ENCODE measurements at places on chromosomes 16 and 17.

GRCh38 chr16:57574086-57574485 is 31.6 kb downstream of the ADGRG5 start:
- DNase-seq, result no peak

DNA sequence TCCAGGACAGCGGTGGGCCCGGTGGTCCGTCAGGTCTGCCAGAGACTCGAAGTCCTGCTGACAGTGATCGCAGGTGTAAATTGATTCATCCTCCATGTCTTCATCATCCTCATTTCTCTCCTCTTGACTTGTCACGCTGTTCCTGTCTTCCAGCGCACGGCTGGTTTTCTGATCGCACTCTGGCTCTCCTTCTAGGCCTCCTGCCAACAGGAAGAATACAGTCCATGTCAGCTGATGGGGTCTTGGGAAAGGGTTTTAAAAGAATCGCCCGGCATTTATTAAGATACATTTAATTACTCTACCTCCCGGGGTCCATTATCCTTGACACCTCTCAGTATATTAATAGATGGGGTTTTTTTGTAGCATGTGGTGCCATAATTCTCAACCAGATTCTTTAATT is 125.1 kb downstream of the ZNF423 start:
- no peak for DNase-seq

GRCh38 chr16:51321251-51321650 is 170.2 kb upstream of the SALL1 start:
- DNase-seq, result no peak

DNA sequence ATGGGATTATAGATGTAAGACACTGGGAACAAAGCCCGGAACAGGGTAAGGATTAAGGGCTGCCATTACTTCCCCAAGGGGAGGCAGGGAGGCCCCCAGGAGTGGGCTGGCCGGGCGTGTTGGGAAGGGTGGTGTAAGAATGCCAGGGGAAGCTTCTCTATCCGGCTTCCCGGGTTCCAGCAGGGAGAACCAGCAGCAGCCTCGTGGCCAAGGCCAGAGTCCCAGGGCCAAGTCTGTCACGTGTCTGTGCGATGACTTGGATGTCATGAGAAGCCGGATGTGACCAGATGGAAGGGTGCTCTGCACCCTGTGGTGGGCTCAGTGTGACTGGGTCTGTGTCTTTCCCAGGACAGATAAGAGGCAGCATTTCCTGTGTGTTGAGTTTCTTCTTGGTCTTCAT is 52.1 kb downstream of the SCNN1B start:
- DNase-seq, result no peak

GRCh38 chr17:69218986-69219385 is 9.6 kb downstream of the ABCA10 start:
- DNase-seq, result no peak

GRCh38 chr16:8669481-8669880 is 4.9 kb upstream of the ABAT start:
- no peak for DNase-seq

GRCh38 chr16:76577003-76577402 is 299.8 kb downstream of the CNTNAP4 start:
- no peak for DNase-seq

GRCh38 chr17:74449306-74449705 is 17.1 kb upstream of the CD300A start:
- no peak for DNase-seq

DNA sequence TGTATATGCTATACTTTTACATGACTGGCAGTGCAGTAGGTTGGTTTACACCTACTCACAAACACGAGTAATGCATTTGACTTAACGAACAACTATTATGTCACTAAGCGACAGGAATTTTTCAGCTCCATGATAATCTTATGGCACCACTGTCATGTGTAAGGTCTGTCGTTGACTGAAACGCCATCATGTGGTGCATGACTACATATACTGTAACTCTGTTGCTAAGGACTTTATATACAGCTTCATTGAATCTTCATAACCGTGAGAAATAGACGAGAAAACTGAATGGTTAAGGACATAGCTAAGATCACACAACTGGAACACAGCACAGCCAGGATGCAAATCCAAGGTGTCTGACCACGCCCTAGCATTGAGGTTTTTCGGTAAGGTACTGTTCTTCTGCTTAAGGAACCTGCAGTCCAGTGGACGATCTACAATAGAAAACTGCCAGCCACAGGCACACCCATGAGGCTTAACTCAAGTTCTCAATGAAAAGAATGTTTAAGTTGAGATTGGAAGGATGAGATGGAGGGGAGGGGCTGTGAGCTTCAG is 3.3 kb downstream of the CFAP20 start:
- no peak for DNase-seq

DNA sequence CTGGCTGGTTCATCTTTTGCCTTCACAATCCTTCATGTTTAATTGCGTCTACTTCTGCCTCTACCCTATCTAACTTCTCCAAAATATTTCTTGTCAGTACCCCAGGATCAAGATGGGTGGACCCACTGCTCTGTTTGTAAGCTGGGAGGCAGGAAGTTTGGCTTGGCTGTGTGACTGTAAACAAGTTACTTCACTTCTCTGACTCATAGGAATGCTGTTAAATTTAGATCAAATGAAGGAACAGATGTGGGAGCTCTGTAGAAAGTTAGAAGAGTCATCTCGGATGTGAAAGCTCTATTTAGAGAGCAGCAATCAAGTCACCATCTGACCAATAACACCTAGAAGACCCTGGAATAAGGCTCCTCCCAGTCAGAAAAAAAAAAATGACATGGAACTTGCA is 55.2 kb upstream of the MRTFB start:
- peak; percentile 81 for DNase-seq

DNA sequence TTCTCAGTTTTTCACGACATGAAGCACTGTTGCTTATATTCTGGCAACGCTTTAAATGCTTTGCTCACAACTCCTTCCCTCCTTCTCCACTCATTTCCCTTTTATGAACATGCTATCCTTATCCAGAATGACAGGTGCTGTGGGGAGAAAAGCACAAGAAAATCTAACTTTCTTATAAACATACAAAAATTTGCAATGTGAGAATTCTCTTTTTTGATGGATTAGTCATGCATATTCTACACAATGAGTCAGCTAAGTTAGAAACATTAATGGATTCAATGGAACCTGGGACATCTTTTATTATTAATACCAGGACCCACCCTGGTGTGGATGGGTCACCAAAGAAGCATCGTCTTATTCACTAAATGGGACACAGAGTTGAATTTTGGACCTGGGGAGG is 234.6 kb upstream of the CDH5 start:
- peak; percentile 68 for DNase-seq

DNA sequence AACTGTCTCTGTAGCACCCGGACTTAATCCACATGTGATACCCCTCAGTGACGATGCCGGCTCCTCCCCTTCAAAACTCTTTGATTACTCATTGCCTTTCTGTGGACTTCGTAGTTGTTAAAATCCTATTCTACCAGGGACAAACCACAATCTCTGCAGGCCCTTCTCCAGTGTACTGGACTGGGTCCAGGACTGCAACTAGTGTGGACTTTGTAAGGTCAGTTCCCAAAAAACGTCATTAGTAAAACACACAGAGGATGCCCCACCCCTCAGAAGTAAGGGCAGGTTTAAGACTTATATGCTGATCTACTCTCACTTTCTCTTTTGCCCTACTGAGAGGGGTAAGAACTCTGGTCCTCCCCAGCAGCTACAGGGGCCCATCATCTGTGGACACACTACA is 10.5 kb upstream of the NUDT7 start:
- DNase-seq, result no peak

DNA sequence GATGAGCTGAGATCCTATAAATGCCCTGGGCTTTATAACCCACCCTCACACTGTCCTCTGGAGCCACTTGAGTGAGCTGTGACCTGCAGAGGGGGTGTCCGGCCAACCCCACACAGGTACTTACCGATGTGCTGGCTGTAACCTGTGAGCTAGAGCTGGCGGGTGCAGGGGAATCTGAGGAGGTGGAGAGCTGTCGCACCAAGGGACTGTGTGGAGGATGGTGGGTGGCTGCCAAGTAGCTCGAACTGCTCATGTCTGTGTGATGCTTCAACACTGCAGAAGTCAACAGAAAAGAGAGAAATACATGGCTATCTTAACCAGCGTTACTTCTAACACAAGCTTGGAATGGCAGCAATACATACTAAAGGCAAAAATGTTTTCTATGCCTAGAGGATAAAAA is 39.4 kb downstream of the STH start:
- no peak for DNase-seq

DNA sequence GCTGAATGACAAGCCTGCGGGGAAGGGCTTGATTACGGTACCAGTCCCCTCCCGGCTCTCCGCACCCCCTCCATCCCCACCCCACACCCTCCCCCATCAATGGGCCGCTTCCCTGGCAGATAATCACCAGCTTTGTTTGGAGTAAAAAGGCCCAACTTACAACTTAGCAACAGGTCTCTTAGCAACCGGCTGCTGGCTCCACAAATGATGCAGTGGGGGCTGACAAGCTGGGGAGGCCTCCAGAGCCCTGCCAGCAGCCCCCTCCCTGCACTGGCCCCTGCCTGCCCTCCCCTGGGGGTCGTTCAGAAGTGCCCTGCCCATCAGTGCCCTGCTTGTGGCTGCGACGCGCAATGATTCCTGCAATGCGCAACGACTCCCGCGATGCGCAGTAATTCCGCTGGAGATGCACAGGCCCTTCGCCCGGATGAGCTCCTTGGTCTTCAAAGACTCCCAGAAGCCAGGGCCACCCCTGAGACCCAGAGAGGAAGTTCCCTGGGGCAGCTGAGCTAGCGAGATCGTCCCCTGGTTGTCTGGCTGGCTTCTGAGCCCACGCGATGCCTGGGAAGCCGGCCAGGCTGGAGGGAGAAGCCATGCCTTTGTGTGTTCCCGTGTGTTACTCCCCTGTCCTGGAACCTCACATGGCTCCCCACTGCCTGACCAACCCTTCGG is 23.3 kb downstream of the CPNE2 start:
- no peak for DNase-seq

GRCh38 chr17:64384253-64385186 is 6.1 kb downstream of the PECAM1 start:
- no peak for DNase-seq

- no peak for DNase-seq
Measured at GRCh38 chr17:34644941-34645550, 65.7 kb downstream of the TMEM132E start.

- peak; percentile 23 for DNase-seq
Measured at GRCh38 chr17:64448665-64449512, at the start of gene MILR1. MILR1 (plus strand) TSS chr17:64449115; CDS start chr17:64449169, 54 bp downstream.

- DNase-seq, result no peak
Measured at GRCh38 chr16:9092978-9093344, 1.5 kb downstream of the HAPSTR1 start.

DNA sequence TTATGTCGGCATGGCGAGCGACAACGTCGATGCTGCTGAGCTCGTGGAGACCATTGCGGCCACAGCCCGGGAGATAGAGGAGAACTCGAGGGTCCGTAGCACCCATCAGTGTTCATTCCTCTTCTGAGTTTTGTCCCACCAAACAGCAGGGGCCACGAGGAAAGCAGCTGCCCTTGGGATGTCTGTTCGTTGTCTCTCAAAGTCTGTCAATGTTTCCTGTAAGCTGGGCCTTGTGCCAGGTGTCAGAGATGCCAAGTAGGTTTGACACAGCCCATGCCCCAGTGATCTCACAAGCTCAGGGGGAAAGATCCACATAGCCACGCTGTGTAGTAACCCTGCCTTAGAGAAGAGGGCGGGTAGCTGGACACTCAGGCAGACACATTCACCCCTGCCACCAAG is 22.6 kb downstream of the NTAN1 start:
- no peak for DNase-seq

DNA sequence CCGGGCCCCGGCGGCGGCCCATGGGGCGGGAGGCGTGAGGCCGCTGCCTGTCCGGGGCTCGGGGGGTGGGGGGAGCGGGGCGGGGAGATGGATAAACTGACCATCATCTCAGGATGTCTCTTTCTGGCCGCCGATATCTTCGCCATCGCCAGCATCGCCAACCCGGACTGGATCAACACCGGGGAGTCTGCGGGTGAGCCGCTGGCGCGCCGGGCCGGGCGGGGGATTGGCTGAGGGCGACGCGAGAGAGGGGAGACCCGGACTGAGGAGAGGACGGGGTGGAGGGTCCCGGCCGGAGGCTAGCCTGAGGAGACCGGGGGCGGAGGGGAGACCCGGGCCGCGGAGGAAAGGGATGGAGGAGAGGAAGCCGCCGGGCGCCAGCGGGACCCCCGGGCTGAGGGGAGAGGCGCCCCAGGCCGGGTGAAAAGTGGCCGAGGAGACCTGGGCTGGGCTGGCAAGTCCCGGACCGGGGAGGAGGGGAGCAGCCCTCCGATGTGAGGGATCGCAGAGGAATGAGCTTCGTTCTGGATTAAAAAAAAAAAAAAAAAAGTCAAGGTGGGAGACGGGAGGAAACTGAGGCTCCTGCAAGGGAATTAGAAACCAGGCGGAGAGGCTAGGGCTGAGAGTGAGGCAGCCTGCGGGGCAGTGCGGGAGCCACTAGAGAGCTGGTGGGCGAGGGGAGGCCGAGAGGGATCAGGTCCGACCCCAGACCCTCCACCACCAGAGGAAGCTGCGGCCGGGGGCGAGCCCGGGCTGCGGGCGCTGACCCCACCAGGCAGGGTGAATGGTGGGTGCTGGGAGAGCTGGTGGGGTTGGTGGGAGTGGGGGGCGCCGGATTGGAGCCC is 526 bp downstream of the MOSMO start:
- DNase-seq, result no peak

DNA sequence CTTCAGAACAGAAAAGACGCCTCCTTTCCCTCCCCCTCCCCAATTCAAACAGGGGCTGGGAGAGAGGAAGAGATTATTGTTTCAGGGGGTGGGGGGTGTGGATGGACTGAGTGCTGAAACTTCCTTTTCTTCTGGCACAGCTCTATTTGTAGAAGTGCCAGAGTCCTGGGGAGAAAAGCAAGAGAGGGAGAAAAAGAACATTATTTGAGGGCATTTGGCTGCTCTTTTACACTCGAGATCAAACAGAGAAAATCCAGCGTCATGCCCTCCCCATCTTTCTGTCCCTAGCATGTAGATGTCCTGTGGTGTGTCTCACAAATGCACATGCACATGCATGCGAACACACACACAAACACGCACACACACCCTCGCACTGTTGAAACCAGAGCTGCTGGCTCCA is 13.0 kb downstream of the ARL4D start:
- no peak for DNase-seq

DNA sequence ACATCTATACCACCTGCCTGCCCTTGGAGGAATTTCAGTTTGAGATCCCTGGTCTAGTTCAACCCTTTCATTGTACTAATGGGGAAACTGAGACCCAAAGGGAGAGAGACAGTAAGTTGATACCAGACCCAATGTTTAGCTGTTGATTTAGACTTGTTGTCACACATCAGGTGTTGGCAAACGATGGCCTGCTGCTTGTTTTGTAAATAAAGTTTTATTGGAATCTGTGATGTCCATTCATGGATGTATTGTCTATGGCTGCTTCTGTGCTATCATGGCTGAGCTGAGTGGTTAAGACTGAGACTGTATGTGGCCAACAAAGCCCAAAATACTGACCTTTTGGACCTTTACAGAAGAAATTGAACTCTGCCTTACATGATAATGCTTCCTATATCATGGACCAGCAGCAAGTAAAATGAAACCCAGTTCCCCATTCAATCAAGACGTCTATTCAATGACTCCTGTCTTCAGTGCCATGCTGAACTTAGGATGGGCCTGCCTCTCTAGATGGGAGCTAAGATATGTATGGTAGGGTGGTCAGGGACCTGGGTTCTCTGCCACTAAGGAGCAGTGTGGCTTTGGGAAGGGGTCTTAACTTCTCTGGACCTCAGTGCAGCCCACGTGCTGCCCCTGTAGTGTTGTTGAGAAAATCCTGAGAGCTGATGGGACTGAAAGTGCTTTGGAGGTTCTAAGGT is 111.0 kb downstream of the IRX5 start:
- no peak for DNase-seq

GRCh38 chr16:74825941-74826340 is 51.3 kb upstream of the FA2H start:
- DNase-seq, result no peak
